ENCODE measurements at places on chromosomes 7 and 10.

DNA sequence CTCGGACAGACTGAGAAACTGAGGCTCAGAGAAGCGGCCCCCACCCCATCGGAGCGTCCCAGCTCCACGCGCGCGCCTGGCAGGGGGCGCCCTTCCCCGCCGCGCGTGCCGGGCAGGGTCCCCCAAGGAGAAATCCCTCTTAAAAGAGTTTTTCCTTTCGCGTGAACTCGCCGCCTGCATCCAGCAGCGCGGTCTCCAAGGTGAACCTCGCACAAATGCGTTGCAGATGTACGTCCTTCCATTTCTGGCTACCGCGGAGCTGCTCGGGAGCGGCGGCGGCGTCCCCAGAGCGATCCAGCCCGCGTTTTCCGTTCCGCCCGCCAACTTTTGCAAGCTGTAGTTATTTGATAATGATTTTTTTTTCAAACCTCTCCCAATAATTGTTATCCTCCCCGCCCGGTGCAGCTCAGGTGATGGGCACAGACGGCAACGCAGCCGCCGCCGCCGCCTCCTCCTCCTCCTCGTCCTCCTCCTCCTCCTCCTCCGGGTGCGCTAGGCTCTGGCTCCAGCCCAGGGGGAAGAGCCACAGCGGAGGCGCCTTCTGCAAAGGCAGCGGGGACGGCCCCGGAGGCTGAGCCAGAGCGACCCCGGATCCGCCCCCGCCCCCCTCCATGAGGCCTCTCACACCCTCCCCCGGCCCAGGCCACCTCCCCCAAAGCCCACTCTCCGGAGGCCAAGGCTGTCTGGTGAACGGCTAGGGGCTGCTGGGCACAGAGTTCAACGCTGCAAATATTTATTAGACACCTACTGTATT, 74.0 kb upstream of the CUX1 start:
- DNase-seq = peak; percentile 38

- no peak for DNase-seq
Measured at GRCh38 chr10:102291221-102291905, 46.0 kb downstream of the GBF1 start.

- no peak for DNase-seq
Measured at GRCh38 chr7:152667958-152668357, 8.0 kb downstream of the XRCC2 start.

DNA sequence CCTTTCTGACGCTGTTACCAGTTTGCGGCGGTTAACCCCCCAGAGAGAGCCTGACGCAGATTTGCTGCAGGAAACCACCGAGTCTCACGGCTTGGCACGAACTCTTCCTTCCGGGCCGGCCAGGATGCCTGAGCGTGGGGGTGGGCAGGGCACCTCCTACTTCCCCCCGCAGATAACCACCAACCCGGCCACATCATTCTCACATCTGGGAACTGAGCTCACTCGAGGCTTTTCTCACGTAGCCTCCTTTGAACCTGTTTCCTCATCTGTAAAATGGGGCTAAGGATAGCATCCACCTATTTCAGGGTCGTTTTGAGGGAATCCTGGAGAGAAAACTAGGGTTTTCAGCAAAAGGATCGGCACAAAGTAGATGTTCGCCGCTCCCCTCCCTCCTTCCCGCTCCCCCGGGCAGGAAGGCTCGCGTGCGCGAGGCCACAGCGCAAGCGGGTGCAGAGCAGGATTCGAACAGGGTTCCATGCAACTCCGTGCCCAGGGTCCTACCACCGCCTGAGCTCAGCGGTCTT, 23.6 kb downstream of the DDIT4 start:
- DNase-seq = peak; percentile 93

- no peak for DNase-seq
Measured at GRCh38 chr10:112006407-112006806, 177.2 kb downstream of the GPAM start.

GRCh38 chr10:120516426-120516825, 59.4 kb downstream of the PLPP4 start:
- no peak for DNase-seq

DNA sequence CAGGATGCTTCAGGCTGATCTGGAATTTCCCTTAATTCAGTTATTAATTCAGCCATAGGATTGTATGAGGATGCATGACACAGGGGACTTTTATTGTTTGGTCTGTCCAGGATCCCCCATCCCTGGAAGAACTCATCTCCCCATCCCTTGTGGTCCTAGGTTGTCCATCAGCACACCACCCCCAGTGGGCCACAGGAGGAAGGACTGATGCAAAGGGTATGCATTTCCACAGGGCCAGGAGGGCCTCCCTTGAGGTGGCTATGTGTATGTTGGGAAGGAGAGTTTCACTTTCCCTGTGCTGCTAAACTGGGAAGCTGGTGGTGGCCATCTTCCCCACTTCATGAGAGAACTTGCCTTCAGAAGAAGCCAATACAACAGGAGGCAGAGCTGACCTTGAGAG, 44.6 kb upstream of the GRB10 start:
- no peak for DNase-seq

GRCh38 chr10:27457966-27458365, 46.1 kb upstream of the RAB18 start:
- DNase-seq = no peak

- DNase-seq = no peak
Measured at GRCh38 chr7:30815951-30816644, 44.9 kb downstream of the MINDY4 start.

Measured in activated T-helper 1 cell treated with Interleukin-2 at 50 U/mL for 16 hours (primary cell).